Endothelial cell (in vitro differentiated cells): ENCODE measurements at places on chromosomes 3 and 15. TPM values are rescaled to one million over a fixed set of nuclear protein-coding genes. Genes with fewer than 3 reads are reported as not detected.

Gene GOLGA8G
- not detected for total RNA-seq

Gene PPP1R14D
- not detected for total RNA-seq

Gene GATA2
- total RNA-seq: 37.9 TPM

Gene RETNLB
- total RNA-seq: not detected

Gene MOBP
- not detected for total RNA-seq

Gene ACTC1
- 4.2 TPM for total RNA-seq

Gene STAB1
- 866 TPM for total RNA-seq

Gene NLGN1
- total RNA-seq: 27.6 TPM

Gene ZNF502
- 2.6 TPM for total RNA-seq

Gene SOX2
- 1.4 TPM for total RNA-seq

Gene TTC14
- total RNA-seq: 40.4 TPM

Gene PSTPIP1
- total RNA-seq: not detected

Gene PLAAT1
- total RNA-seq: 1.7 TPM
